ENCODE measurements at places on chromosomes 5 and 9.

DNA sequence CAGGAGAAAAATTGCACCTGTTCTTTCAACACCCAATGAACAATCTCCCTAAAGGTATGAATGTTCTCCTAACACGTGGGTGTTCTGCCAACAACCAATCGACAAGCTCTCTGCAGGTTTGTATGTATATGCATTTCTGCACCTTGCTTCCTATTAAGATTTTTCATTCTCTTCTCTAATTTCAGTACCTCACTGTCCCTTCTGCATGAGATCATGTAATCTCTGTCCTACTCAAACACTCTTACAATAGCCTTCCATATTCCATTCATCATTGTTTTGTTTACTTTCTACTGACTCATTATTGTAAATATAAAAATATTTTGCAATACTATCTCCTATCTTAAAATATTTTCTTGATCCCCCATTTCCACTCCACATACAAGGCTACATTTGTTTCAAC lies 382.0 kb downstream of the CDH12 start:
- DNase-seq, result no peak

GRCh38 chr9:134959971-134960310 lies 42.2 kb upstream of the FCN1 start:
- DNase-seq, result no peak

- no peak for DNase-seq
Measured at GRCh38 chr9:108001237-108001636, 511.7 kb upstream of the KLF4 start.

DNA sequence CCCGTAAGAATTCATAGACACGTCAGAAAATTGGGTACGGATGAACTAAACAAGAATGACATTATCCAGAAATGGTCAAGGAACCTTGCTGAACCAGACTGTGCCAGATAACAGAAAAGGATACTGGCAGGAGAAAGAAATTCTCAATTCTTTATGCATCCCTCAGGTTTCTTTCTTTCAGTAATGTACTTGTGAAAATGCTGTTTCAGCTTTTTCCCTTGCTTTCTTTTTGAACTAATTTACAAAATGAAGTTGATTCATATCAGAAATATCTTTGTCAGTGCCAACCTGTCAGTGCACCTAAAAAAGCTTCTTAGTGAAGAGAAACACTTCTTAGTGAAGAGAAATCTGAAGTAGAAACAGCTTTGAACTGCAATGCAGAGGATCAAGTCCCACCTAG lies 643.6 kb upstream of the RORB start:
- no peak for DNase-seq
